ENCODE measurements at places on chromosomes 6 and 20.
A peak's percentile ranks its signal among the peaks of the same experiment; 100 is the strongest.

DNA sequence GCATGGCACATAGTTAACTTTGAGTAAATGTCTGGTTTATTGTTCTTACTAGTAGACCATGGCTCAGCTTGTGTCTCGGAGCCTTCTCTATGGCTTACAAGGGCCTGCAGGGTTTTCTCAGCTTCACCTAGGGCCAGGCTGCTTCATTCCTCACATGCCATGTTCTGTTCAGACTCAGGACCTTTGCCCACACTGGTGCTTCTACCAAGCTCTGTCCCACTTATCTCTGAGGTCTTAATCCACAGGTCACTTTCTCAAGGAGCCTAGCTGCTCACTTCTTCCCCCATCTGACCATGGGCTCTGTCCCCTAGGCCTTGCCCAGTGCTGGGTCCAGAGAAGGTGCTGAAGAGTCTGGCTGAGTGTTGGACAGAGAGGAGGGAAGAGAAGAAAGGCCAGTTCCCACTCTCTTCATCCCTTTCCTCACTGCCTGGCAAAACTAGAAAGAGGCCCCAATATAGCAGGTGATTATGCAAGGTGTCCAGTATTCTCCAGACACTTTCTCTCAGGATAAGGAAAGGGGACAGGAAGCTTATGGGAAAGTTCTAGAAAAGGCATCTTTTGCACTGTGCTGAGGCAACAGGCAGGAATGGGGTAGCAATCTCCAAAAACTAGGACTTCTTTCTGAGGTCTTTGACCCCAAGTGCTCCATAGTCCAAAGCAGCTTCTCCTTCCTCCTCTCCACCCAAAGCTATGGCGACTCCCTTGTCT lies 40.0 kb downstream of the COX4I2 start:
- DNase-seq: no peak

- DNase-seq: peak; percentile 56
These were observed 1.2 kb downstream of the SLC2A4RG start for GRCh38 chr20:63740627-63741353.

- no peak for DNase-seq
These were observed 6.6 kb downstream of the RNASET2 start for GRCh38 chr6:166949528-166950442.

GRCh38 chr6:70586114-70586513 lies 19.4 kb downstream of the SDHAF4 start:
- DNase-seq: no peak

- DNase-seq: no peak
These were observed 278.4 kb upstream of the PTCHD4 start for GRCh38 chr6:48389146-48390043.

GRCh38 chr6:77366798-77367197 lies 96.5 kb downstream of the HTR1B start:
- no peak for DNase-seq

DNA sequence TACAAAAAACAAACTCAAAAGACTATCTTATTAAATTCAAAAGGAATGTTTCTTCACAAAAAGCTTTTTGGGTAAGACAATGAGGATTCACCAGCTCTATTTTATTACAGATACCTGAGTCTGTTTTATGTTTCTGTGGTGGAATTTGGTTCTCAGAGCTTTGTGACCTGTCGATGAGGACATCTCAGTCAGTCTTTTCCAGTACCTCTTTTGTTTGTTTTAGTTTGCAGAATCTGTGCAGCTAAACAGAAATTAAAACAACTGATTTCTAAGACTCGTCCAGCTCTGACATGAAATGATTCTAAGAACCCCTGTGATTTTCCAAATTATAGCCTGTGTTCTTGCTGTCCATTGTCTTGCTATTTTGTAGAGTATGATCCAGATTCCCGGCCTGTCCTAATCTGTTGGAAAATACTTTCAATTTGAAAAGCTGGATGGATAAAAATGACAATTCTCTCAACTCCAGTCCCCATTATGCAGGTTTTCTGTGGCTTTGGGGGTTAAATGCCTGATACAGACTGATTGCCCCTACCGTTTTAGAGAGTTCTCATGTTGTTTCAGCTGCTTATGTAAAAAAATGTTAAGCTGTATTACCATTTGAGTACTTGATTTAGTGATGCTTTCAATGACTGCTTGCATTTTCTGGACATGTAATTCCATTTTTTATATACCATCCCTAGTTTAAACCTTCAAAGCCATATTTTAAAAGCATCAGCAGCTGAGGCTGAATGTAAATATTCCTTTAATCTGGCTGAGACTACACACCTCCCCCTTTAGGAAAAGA lies 94.2 kb upstream of the TAB2 start:
- no peak for DNase-seq

DNA sequence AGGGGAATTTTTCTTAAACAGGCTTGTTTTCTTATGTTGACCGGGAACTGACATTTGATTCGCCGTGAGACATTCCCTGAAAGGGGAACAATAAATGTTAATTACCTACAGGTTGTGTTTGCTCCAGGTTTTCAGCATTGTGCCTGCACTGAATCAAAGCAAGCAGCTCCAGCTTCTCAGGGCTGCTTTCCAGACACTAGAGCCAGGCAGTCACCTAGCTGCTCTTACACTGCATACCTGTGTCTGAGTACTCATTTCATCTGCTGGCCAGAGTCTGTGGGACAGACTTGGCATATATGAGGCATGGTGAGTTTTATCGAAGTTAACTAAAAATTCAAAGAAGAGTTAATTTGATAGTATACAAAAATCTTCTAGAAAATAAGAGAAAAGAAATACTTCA lies 951.8 kb upstream of the MAP3K7 start:
- DNase-seq: no peak
